ENCODE measurements at places on chromosomes 4 and X.

DNA sequence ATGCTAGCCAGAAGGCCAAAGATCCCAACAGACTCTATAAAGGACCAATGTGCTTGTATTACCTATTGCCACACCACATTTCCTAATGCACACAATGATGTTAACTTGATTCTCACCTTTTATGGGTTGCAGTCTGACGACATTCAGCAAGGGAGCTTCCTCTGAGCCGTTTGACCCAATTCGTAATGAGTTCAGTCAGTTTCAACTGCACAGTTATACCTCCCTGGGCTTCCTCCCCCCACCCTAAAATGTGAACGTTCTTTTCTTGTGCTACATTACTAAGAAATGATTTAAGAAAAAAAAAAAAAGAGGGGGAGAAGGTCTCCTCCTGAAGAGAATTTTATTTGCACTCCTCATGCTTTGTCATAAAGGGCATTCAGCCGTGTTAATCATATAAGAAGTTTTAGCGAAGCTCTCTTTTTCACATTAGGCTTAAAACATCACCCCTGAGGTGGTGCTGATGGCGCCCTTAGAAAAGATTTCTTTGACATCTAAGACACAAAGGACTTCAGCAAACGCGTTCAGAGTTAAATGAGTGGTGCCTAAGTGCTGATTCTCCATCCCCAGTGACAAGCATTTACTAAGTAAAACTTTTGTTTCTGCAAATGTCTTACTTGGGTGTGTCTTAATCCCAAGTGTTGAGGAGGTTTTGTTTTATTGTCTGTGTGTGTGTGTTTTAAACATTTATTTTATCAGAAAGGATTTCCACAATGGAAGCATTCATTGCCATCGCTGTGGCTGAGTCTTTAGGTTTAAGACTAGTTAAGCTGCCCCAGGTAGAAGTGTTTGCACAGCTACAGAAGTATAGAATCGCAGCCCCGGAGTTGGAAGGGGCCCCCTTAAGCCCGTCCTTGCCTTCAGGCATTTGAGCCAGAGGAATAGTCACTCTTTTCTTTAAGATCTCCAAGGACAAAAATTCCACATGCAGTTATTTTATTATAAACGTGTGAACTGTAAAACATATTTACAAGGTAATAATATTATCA, 15.2 kb upstream of the GPC3 start:
- no peak for DNase-seq

- DNase-seq = no peak
Observed at GRCh38 chrX:107711521-107712181, 63.9 kb downstream of the TSC22D3 start.

GRCh38 chr4:138185859-138186645, 56.1 kb downstream of the SLC7A11 start:
- DNase-seq = no peak

DNA sequence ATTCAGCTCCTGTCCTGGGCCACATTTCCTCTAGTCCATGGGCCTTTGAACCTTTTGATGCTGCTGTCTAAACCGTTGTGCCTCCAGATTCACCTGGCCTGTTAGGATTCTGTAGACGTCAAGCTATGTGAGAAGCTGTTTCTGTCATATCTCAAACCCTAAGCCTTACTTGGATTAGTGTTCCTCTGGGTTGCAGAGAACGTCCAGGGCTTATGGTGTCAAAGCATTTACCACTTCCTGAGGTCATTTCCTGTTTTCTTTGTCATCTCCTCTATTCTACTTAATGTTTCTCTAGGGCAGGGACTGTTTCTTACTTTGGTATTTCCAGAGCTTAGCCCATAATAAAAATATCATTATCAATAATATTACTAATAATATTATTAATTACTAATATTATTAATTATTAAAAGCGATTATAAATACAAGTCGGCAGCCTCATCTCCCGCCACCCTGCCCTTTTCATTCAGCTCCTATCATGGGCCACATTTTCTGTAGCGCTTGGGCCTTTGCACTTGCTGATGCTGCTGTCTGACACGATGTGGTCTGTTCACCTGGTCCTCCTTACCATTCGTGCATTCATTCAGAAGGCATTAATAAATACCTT, 19.1 kb downstream of the PRIMPOL start:
- DNase-seq = no peak

DNA sequence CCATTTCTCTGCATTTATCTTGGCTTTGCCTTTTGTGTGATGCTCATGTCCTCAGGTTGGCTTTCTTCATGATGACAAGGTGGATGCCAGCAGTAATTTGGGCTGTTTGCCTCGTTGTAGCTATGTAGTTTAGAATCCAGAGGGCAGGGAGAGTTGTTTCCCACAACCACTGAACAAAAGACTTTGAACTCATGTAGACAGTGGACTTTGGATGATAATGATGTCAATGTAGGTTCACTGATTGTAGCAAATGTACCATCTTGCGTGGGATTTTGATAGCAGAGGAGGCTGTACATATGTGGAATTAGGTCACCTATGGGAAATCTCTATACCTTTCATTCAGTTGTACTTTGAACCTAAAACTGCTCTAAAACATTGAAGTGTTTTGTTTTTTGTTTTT, 41.3 kb downstream of the MND1 start:
- DNase-seq = no peak

DNA sequence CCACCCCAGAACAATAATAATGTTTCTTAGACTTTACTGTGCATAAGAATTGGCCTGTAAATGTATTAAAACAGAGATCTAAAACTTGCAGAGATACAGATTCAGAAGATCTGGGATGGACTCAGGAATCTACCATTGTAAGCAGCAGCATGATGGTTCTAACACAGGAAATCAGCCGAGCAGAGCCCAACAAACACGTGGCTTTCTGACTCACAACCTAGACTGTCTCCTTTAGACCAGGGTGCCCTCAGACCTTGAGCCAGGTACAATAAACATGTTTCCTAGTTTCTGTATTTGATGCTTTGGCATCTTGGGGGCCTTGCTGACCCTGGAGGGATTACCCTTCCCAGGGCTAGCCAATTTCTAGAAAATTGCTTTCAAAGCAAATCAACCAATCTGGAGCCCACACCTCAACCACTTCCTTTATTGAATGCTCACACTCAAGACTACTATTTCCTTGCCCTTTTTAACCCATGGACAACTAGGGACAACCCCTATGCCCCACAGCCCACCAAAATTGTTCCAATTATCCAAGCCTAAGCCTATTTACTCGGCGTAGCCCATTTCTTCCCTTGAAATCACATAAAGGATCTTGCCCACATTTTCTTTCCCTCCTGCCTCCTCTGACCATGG, 80.5 kb downstream of the TBC1D9 start:
- DNase-seq = no peak

- DNase-seq = no peak
Observed at GRCh38 chr4:116122124-116122523, 963.3 kb downstream of the TRAM1L1 start.

DNA sequence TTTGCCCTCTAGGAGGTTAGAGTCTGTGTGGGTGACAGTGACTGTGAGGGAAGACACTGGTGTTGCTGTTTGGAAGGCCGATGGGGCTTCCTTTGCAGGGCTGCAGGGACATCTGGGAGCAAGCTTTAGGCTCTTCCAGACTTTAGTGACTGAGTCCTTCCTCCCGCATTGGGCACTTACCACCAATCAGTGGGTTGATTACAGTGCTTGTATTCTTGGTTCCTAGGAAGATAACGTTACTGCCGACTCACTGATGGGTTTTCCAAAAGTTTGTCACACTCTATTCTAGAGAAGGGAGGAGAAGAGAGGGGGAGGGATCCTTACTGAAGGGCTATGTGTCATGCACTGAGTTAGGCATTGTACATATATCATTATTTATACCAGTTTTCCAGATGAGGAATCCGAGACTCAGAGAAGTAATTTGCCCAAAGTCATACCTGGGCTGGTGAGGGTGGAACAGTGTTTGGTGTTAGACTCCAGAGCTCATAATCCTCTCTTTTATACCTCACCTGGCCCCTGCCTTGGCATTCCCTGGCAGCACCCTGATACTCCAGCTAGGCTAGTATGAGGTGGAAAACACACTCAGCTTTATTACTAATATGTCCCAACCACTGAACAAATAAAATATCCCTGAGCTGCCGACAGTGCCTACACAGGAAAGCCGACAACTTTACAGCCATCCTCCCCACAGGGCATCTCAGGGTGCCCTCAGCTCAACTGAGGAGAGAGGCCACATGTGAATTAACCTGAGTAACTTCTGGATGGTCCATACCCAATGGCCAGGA, 3.8 kb downstream of the CHST7 start:
- no peak for DNase-seq

GRCh38 chr4:96670381-96670780, 830.5 kb downstream of the PDHA2 start:
- DNase-seq = no peak

DNA sequence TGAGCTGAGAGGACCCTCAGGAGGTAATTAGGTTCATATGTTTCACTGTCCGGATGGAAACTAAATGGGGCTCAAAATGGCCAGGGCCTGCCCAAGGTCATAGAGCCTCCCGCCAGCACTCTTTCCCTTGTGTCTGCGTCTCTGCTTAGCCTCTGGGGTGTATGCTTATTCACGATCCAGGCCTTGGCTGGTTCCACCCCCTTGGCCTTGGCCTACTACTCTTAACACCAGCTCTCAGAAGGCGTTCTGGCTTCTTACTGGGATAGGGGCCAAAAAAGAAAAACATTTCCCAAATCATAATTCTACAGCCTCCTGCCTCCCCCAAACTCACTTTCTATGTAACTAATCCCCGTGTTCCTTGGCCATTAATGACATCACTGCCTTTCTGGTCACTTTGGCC, 68.8 kb downstream of the RTL5 start:
- DNase-seq = no peak

- no peak for DNase-seq
Observed at GRCh38 chrX:16665089-16665488, 15.1 kb downstream of the S100G start.

DNA sequence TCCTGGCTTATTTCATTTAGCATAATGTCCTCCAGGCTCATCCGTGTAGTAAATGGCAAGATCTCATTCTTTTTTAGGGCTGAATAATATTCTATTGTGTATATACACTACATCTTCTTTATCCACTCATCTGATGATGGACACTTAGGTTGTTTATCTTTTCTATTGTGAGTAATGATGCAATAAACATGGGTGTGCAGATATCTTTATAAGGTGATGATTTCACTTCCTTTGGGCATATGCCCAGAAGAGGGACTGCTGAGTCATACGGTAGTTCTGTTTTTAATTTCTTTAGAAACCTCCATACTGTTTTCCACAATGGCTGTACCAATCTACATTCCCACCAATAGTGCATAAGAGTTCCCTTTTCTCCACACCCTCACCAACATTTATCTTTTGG, 317.6 kb upstream of the CNKSR2 start:
- no peak for DNase-seq

- no peak for DNase-seq
Observed at GRCh38 chr4:168293386-168293975, 25.1 kb downstream of the DDX60 start.

- no peak for DNase-seq
Observed at GRCh38 chr4:22103768-22104167, 155.2 kb upstream of the KCNIP4 start.

DNA sequence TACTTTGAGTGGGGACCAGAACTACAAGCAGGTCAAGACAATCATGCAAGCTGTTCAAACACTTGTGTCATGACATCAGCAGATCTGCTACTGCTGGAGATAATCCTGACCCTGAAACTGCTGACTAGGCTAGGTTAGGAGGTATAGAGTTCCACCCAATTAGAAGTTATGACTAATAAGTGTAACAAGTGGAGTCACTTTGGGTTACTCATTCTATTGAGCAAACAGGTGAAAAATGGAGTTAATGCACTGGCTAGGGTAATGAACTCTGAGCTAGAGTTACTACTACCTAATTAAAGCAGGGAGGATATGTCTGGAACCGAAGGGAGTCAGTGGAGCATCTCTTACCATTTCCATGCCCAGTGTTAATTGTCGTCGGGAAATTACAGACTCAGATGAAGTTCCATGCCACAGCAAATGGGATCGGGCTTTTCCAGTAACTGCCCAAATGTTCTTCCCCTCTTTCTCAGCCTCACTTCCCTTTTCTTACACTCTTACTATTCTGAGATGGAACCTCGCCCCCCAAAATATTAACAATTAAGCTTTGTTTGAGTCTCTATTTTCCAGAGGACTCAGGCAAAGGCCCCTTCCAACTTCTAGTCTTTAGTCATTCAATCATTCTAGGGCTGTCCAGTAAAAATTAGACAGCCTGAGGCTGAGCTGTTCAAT, 19.8 kb upstream of the MANBA start:
- no peak for DNase-seq

- DNase-seq = no peak
Observed at GRCh38 chrX:24846550-24847150, 152.9 kb downstream of the POLA1 start.

DNA sequence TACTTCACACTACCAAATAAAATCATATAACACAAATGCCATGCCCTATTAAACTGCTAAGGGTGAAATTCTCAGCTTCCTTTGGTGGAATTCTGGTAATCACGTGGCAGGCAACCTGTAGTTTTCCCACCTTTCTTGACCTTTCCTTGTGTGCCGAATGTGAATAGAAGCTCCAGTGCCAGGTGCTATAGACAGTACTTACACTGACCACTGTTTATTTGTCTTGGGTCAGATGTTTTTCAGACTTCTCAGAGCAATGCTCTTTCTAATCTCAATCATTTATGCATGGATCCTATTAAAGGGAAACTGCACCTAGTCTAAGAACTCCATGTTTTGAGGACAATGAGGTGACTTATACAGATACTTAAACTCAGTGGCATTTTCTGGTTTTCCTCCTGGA, 296.8 kb upstream of the DIAPH2 start:
- DNase-seq = no peak

DNA sequence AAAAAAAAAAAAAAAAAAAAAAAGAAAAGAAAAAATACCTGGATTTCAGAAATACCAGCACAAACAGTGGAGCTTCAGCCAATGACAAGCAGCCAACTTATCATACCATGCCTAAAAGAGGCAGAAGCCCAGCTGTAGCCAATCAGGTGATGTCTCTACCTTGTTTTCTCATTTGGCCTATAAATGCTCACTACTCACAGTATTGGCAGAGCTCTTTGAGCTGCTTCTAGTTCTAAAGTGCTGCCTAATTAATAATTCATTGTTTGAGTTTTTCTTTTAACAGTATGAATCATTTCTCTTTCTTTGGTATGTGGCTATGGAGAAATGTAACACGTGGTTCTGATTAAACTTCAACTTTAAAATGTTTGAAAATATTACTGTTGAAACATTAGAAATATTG, 188.8 kb upstream of the TECRL start:
- no peak for DNase-seq

- DNase-seq = no peak
Observed at GRCh38 chr4:142155347-142155746, 519.0 kb downstream of the IL15 start.

DNA sequence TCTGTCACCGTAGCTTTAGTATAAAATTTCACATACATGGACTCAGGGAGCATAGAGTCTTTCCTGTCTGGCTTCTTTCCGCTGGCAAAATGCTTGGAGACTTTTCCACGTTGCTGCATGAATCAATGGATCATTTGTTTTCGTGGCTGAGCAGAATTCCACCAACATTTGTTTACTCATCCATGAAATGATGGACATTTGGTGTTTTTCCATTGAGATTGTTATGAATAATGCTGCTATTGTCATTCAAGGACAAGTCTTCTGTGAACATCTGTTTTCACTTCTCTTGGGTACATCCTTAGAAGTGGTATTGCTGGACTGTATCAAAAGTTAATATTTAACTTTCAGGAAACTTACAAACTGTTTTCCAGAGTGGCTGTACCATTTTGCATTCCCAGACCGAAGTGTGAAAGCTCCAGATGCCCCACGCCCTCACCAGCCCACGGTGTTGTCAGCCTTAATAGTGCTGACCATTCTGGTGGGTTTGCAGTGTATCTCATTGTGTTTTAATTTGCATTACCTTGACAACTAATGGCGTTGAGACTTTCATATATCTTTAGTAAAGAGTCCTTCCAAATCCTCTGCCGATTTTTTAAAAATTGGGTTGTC, 5.8 kb upstream of the TMEM271 start:
- DNase-seq = no peak

- no peak for DNase-seq
Observed at GRCh38 chr4:76896614-76897535, 1.1 kb downstream of the SOWAHB start.

All from activated T-cell treated with anti-CD3 and anti-CD28 coated beads for 4 hours (primary cell).